Stimulated activated CD8-positive, alpha-beta memory T cell treated with anti-CD3 and anti-CD28 coated beads, Interleukin-4, amount 100 ng/mL, for 4 hours (primary cell): ENCODE measurements at places on chromosomes 6 and 20.

DNA sequence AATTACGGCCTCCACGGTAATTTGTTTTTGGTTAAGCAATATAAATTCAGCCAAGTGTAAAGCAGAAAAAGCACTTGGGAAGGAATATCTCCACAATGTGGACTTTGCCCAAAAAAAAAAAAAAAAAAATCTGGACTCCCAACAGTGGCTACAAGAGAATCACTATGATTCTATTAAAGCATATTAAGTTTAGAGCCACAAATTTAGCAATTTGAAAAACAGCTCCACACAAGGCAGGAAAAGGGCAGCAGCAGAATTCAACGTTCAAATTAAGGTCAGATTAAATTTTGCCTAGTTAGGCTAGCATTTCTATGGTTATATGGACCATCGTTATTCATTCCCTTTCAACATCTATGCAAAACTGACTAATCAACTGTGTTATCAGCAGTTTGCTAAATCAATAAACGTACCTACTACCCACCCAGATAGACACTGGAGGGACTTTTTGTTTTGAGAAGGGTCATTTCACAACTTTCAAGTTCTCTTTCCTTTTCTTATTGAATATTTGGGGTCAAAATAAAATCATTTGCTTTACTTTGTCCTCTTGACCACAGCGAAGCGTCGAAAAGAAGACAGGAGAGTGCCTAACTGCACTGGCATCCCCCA is 1.0 kb downstream of the MCM9 start:
- no peak for DNase-seq

- no peak for DNase-seq
Measured at GRCh38 chr6:121839896-121840295, 404.4 kb downstream of the GJA1 start.

- no peak for DNase-seq
Measured at GRCh38 chr6:109767961-109768360, 76.9 kb downstream of the FIG4 start.

- DNase-seq = no peak
Measured at GRCh38 chr6:139172151-139172550, 37.3 kb downstream of the HECA start.

DNA sequence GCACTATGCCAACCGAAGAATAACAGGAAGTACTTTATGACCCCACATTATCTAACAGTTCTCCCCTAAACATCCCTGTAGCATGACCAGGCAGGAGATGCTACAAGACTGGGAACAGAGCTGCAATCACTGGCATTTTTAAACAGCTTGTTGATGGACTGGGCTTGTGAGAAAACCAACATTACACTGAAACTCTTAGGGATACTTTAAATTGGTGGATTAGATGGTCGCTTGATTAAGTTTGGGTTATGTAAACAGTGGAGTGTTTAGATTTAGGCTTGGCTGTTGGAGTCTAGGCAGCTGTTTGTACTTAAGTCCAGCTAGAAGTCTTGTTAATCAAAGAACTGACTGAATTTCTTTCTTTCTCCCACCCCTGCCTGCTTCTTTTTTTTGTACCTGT is 234.1 kb upstream of the BMP2 start:
- no peak for DNase-seq

GRCh38 chr6:112911959-112912358 is 564.8 kb downstream of the RFPL4B start:
- DNase-seq = no peak

- no peak for DNase-seq
Measured at GRCh38 chr6:143248359-143248758, 187.7 kb downstream of the AIG1 start.

- DNase-seq = no peak
Measured at GRCh38 chr6:11975353-11975977, 36.6 kb upstream of the HIVEP1 start.

GRCh38 chr20:63178446-63178820 is 37.5 kb downstream of the YTHDF1 start:
- DNase-seq = no peak

- no peak for DNase-seq
Measured at GRCh38 chr6:31657406-31658157, 1.9 kb downstream of the APOM start.

- DNase-seq = no peak
Measured at GRCh38 chr20:59774204-59774641, 159.2 kb downstream of the SYCP2 start.

GRCh38 chr20:1335961-1336698 is 7.2 kb upstream of the SDCBP2 start:
- DNase-seq = no peak

- DNase-seq = no peak
Measured at GRCh38 chr6:105431226-105431625, 28.3 kb upstream of the PREP start.

GRCh38 chr6:145809785-145810184 is 4.8 kb downstream of the FBXO30 start:
- no peak for DNase-seq

DNA sequence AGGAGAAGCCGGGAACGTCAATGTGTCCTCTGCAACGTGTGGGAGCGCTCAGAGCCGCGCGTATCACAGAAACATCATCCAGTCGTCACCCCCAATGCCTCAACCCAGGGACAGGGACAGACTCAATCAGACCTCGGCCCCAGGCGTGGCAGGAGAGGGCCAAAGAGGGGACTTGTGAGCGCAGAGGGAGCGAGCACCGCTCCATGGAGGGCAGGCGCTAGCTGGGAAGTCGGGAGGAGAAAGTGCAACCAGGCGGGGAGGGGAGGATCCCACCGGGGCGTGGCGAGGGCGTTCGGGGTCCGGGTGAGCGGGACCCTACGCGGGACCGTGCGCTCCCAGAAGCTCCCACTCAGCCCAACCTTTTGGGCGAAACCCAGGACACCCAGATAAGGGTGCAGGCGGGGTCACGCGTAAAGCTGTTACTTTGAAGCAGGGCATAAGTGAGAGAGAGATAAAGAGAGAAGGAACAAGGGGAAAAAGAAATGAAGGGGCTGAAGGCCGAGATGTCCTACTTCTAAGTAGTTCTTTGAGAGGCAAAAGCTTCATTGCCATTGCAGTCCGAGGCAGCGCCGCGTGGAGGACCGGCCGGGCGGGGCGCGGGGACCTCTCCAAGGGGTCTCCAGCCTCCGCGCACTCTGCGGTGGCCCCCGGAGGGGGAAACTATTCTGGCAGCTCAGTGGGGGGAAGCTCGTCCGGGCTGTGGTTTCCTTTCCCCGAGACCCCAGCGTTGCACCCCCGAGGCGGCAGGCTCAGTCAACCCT is 862 bp upstream of the SOBP start:
- DNase-seq = no peak

DNA sequence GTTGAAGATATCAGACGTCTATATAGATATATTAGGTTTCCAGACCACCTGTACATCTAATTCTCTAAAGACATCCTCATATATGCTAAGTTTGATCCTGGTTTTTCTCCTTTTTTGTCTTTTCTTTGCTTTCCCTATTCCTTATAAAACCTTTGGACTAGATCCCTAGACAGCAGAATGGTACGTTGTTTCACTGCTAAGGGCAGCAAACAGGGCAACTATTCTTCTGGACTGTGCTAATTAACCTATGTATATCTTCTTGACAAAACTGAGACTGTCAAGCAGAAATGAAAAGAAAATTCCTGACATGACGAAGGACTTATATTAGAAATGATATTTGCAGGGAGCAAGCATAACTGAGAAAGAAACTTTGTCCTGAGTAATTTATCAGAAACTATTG is 19.1 kb downstream of the ME1 start:
- DNase-seq = no peak

- no peak for DNase-seq
Measured at GRCh38 chr20:4521170-4521968, 200.3 kb upstream of the PRND start.

DNA sequence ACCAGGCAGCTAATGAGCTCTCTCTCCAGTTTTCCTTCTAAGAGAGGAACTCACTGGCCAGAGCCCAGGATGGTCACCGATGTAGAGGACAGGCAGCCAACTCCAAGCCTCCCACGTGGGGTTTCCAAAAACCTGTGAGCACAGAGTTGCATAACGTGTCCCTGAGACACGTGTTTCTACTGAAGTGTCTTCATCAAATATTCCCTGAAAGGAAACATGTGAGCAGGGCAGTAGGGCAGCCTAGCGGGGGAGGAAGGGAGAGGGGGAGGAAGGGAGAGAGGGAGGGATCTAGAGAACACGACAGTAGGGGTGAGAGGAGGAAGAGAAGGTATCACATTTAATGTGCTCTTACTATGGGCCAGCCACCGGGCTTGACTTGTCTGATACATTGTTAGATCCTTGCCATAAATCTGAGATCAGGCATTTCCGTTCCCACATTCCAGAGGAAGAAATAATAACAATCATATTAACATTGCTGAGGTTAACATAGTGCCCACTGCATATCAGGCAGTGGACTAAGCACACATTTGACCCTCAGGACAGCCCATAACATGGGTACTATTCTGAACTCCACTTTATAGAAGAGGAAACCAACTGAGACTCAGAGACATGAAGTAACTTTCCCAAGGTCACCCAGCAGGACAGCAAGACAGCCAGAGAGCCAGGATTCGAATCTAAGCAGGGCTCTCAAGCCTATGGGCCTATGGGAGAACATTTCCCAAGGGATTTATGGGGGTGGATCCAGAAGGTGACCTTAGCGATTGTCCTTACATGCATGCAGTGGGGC is 4.5 kb upstream of the SYS1 start:
- DNase-seq = no peak

DNA sequence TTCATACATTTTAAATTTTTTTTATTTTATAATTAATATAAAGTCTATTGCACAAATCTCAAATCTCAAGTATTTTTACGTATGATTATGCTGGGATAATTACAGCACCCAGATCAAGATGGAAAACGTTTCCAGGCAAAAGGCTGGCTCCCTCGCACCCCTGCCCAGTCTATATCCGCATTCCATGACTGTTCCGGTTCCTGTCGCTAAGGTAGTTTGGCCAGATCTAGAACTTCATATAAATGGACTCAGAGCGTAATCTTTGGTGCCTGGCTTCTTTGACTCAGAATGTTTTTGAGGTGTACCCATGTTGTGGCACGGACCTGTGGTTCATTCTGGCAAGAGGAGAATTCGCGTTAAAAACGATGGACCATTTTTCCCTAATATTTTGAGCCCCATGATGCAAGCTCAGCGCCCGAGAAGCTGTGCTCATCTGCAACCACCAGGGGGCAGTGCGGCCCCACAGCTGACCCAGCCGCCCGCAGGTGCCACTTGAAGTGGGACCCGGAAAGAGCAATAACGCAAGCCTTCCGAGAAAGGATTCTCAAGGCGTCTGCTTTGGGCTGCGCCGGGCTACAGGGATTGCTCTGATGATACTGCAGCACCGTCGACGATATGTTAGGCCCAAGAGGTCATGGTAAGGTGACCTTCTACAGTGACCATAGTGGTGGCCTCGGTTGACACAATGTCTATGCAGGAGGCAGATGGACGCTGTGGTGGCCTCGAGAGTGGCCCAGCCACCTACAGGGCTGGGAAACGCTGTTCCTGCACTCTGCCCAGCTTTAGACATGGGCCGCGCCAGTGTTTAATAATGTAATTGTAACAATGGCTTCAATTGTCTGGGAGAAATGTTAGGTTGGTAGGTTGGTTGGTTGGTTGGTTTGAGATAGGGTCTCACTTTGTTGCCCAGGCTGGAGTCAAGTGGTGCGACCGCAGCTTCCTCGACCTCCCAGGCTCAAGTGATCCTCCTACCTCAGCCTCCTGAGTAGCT is 160.1 kb downstream of the ZMYND8 start:
- DNase-seq = peak; percentile 49

DNA sequence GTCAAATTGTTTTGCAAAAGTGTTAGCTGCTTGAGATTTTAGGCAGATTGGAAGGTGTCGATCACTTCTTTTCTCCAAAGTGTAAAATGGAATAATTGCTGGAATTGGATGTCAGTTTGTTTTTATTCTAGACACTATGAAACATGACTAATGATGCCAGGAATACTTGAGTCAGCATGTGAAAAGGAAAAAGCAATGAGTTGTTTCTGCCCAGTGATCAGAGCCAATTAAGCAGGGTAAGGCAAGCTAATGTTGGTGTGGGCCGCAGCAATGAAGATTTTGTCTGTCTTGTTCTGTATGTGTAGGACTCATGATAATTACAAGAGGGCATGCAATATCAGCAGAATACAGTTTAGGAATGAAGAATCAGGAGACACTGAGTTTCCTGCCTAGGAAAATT is 110.3 kb downstream of the CARMIL1 start:
- DNase-seq = no peak

GRCh38 chr20:3340443-3340842 is 67.0 kb downstream of the DNAAF9 start:
- DNase-seq = no peak

- no peak for DNase-seq
Measured at GRCh38 chr6:37695273-37695672, 2.4 kb downstream of the MDGA1 start.

DNA sequence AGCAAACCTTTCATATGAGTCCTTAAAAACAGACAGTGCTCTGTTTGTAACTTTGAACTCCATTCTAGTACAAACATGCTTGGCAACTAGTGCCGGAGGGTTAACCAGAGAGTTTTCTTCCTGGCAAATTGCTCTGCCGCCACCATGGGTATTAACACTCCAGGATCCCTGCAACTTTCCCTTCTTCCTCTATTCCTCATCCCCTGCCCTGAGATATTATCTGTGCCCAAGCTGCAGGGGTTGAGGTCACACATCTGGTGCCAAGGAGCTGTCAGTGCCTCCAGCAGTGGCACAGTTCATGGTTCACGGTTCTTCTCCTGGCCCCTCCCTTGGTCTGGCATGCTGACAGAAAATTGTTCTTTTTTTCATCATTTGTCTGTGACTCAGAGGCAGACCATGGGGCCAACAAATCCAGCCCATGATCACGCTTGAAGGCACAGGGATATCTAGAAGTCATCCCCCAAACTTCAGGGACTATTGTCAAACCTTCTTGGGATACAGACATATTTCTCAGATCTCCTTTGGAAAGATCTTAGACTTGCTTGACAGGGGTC is 77.5 kb downstream of the ATXN1 start:
- no peak for DNase-seq

- no peak for DNase-seq
Measured at GRCh38 chr6:14121936-14122344, 4.4 kb downstream of the CD83 start.
